ENCODE measurements at places on chromosomes 2 and 18. TPM values are rescaled to one million over a fixed set of nuclear protein-coding genes. Genes with fewer than 3 reads are reported as not detected.
A peak's percentile ranks its signal among the peaks of the same experiment; 100 is the strongest.

GRCh38 chr2:187435756-187436155 lies 12.3 kb downstream of the CALCRL start:
- H3K27ac ChIP-seq: no peak overlapping the region
- no peak for DNase-seq
- no peaks in the 10 kb centered on the region for H3K4me1 ChIP-seq
- no peaks in the 10 kb centered on the region for H3K27me3 ChIP-seq
- no peaks in the 10 kb centered on the region for H3K36me3 ChIP-seq

DNA sequence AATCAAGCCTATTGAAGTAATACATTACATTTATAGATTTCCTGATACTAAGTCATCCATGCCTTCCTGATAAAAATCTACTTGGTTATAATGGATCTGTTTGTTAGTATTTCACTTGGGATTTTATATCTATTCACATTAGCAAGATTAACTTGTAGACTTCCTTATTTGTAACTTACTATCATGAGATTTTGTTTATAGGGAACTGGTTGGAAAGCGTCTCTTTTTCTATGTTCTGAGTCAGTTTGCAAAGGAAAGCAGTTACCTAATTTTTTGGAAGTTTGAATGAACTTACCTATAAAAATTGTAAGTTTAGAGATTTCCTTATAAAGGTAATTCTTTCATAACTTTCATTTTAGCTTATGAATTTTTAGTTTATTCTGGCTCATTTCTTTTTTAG lies 141.4 kb downstream of the SMAD7 start:
- no peak overlapping the region for H3K4me3 ChIP-seq
- H3K27me3 ChIP-seq: no peaks in the 10 kb centered on the region
- no peak for DNase-seq
- H3K36me3 ChIP-seq: no peaks in the 10 kb centered on the region

DNA sequence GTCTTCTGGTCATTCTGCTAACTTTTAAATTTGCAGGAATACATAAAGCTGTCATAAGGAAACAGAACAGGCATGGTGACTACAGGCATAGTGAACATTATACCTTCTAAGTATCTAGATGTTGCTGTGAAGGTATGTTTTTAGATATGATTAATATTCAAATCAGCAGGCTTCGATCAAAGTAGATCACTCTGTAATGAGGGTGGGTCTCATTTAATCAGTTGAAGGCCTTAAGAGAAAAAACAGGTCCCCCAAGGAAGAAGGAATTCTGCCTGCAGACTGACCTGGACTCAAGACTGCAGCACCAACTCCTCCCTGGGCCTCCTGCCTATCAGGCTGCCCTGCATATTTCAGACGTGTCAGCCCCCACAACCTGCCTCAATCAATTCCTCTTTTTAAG lies 104.0 kb downstream of the L3MBTL4 start:
- H3K27ac ChIP-seq: no peak overlapping the region
- DNase-seq: no peak
- no peaks in the 10 kb centered on the region for H3K36me3 ChIP-seq
- H3K4me1 ChIP-seq: no peaks in the 10 kb centered on the region
- no peaks in the 10 kb centered on the region for H3K27me3 ChIP-seq

DNA sequence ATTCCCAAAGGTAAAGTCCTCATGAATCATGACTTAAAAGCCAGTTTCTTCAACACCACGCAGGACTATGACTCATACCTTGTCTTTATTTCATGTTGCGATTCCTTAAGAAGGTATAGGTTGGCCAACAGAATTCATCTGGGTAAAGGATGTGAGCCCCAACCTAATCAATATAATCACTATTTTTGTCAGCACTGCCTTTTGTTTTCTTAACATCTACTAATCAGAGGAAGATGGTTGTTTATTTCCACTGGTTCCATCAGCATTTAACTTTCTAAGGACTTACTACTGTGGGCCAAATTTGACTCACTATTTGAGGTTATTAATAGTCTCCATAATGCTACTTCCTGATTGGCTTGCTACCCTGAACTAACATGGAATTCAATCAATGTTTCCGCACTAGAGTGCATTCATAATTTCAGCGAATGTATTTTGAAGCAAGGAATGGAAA lies 78.6 kb downstream of the SCG2 start:
- H3K4me3 ChIP-seq: no peak overlapping the region
- DNase-seq: no peak
- no peaks in the 10 kb centered on the region for H3K4me1 ChIP-seq
- H3K36me3 ChIP-seq: no peaks in the 10 kb centered on the region
- no peaks in the 10 kb centered on the region for H3K27me3 ChIP-seq
- H3K27ac ChIP-seq: no peak overlapping the region

- no peaks in the 10 kb centered on the region for H3K27me3 ChIP-seq
- no peak overlapping the region for H3K4me3 ChIP-seq
- DNase-seq: peak; percentile 83
These were observed 64.7 kb downstream of the STK25 start for GRCh38 chr2:241443486-241444223.

DNA sequence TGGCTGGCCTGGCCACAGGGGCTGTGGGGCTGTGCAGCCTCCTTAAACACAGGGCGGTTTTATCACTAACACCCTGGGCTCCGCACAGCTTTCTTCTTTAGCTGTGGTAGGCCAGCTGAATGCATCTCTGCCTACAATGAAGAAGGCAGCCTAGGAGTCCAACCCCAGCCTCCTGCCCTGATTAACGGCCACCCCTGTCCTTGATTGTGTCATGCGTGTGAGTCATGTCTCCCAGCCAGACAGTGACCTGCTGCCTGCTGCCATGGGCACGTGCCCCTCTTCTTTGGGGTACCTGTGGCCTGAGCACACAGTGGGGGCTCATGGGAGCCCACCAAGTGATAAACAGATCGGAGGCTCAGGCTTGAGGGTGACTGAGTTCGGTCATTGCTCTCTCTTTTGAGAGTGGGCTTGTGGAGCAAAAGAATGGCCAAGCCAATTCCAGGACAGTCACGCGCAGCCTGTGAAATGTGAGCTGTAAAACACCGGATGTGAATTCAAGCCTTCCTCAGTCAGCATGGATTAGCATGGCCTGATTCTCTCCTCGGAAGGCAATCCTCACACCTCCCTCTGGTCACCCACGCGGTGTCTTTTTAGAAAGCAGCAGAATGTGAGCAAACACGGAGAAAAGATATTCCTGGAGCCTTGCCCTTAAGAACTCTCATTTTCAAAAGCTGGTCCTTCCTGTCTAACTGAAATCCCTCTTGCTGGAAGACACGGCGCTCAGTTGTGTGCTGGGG lies 144.1 kb downstream of the CELF4 start:
- DNase-seq: no peak
- H3K27ac ChIP-seq: no peak overlapping the region
- H3K4me1 ChIP-seq: no peaks in the 10 kb centered on the region
- 0 out of 2 replicates have a peak, but pooled peaks cover 4% of the 10 kb centered on the region for H3K27me3 ChIP-seq
- no peak overlapping the region for H3K4me3 ChIP-seq

GRCh38 chr2:63651861-63652651 lies 63.3 kb downstream of the MDH1 start:
- H3K4me1 ChIP-seq: no peaks in the 10 kb centered on the region
- no peak for DNase-seq
- no peak overlapping the region for H3K27ac ChIP-seq
- no peaks in the 10 kb centered on the region for H3K27me3 ChIP-seq
- H3K4me3 ChIP-seq: no peak overlapping the region

GRCh38 chr2:99481527-99481926 lies 8.3 kb downstream of the REV1 start:
- H3K27me3 ChIP-seq: no peaks in the 10 kb centered on the region
- peaks cover 2% of the 10 kb centered on the region for H3K36me3 ChIP-seq
- H3K4me3 ChIP-seq: no peak overlapping the region
- DNase-seq: no peak
- H3K4me1 ChIP-seq: peaks cover 6% of the 10 kb centered on the region

PLEK gene
- 319 TPM for total RNA-seq

ZNF532 gene
- 1.9 TPM for total RNA-seq

CNOT9 gene
- 105 TPM for total RNA-seq

PCARE gene
- 0.08 TPM for total RNA-seq

Data from GM12878 (cell line).